Foreskin fibroblast (primary cell): ENCODE measurements at places on chromosomes 7 and 10.
A peak's percentile ranks its signal among the peaks of the same experiment; 100 is the strongest.

GRCh38 chr7:150620617-150621371 lies 11.4 kb downstream of the GIMAP6 start:
- no peak for DNase-seq

DNA sequence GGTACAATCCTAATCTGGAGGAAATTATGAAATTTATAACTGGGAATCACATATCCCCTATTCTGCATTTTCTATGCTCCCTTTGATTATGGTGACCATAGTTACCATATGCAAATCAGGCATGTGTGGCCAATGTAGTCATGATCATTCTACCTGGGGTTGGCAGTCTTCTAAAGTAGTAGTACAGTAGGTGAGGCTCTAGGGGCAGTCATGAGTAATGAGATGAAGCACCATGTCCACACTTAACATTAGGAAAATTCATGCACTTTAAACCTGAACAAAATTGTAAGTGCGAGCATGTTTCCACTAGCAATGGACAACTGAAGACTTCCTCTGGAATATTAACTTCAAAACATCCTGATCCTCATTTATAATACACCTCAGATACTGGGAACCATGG lies 545.9 kb downstream of the SUGCT start:
- DNase-seq, result no peak

- DNase-seq, result peak; percentile 2
Observed at GRCh38 chr7:96414931-96415292, 93.0 kb upstream of the SLC25A13 start.

GRCh38 chr7:142782922-142783900 lies 12.4 kb downstream of the PRSS2 start:
- peak; percentile 97 for DNase-seq

DNA sequence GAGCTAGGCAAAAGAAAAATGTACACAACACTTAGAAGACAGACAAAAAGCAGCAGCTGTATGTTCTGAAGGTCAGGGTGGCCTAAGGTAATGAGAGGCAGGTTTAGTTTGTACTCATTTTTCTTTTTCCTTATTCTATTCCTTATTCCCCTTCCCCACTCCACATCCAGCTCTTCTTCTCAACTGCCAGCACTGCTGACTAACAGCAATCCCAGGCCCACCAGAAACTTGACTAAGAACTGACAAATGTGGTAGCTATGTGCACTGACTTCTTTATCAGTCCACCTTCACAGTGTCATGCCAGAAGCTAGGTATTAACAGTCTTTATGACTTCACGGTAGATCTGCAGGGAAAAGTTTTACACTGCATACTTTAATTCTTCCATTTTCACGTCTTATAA lies 6.1 kb downstream of the COPG2 start:
- DNase-seq, result no peak

- no peak for DNase-seq
Observed at GRCh38 chr10:62534031-62534430, 159.9 kb downstream of the ZNF365 start.

- DNase-seq, result no peak
Observed at GRCh38 chr10:86025509-86025908, 341.1 kb downstream of the GRID1 start.

DNA sequence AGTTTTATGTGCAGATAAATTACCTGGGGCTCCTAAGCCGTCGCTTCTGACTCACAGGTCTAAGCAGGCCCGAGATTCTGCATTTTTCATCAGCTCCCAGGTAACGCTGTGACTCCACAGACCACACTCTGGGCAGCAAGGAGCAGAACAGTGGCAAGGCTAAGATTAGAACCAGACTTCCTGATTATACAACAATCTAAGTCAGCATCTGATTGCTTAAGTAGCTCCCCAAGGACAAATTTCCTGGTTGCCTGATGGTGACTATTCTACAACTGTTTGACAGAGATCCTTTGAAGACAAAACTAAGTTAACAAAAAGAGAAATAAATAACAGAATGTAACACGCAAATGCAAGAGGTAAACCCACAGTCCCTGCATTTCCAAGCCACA lies 69.0 kb downstream of the CREB3L2 start:
- DNase-seq, result peak; percentile 74
